Vagina (tissue), 2 donors: ENCODE measurements at places on chromosomes 4 and X. TPM values are rescaled to one million over a fixed set of nuclear protein-coding genes. Genes with fewer than 3 reads are reported as not detected.

Gene SLC2A9
- total RNA-seq, result 7.9 TPM

DNA sequence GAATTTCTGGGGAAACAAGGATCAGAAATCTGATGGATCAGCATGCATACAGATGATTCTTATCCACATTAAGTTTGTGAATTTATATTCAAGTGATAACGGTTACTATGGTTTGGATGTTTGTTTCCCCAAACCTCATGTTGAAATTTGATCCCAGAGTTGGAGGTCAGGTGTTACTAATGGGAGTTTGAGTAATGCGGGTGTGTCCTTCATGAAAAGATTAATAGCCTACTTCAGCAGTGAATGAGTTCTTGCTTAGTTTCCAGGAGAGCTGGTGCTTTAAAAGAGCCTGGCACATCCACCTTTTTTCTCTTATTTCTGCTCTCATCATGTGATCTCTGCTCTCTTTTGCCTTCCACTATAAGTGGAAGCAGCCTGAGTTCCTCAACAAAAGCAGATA lies 712.4 kb downstream of the IL1RAPL1 start:
- DNase-seq, result no peak
- H3K27me3 ChIP-seq, result no peaks in the 10 kb centered on the region
- H3K4me3 ChIP-seq, result no peak overlapping the region

DNA sequence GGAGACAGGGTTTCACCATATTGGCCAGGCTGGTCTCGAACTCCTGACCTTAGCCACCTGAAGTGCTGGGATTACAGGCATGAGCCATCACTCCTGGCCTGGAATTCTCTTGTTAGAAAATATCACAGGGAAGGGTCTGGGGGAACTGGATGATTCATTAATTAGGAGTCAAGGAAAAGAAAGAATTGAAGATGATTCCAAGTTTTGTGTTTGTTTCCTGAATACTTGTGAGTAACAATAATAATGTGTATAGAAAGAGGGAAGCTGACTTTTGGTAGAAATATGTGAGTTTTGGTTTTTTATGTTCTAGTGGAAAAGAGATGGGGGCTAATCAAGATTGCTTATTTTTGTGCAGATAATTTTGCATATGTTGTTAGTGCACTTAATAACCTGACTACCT lies 77.3 kb upstream of the CLNK start:
- H3K27me3 ChIP-seq, result no peaks in the 10 kb centered on the region
- no peak overlapping the region for H3K4me3 ChIP-seq
- H3K36me3 ChIP-seq, result no peaks in the 10 kb centered on the region
- H3K27ac ChIP-seq, result no peak overlapping the region
- DNase-seq, result no peak

- no peaks in the 10 kb centered on the region for H3K36me3 ChIP-seq
- H3K4me3 ChIP-seq, result no peak overlapping the region
- H3K27ac ChIP-seq, result no peak overlapping the region
These were observed 6.8 kb upstream of the ACSL4 start for GRCh38 chrX:109739625-109740432.
